Osteoblast (primary cell): ENCODE measurements at places on chromosomes 2 and 18. TPM values are rescaled to one million over a fixed set of nuclear protein-coding genes. Genes with fewer than 3 reads are reported as not detected.

GRCh38 chr18:61643884-61644647, 248.7 kb downstream of the RNF152 start:
- H3K4me3 ChIP-seq = no peak overlapping the region
- no peak for DNase-seq
- H3K36me3 ChIP-seq = no peaks in the 10 kb centered on the region

- DNase-seq = peak; percentile 18
- H3K4me1 ChIP-seq = no peaks in the 10 kb centered on the region
- no peak overlapping the region for H3K27ac ChIP-seq
- peaks cover 42% of the 10 kb centered on the region for H3K27me3 ChIP-seq
- no peak overlapping the region for H3K4me3 ChIP-seq
These were observed 132.9 kb upstream of the MSH6 start for GRCh38 chr2:47650001-47650535.

GRCh38 chr2:166384774-166385173, 9.0 kb upstream of the SCN9A start:
- no peaks in the 10 kb centered on the region for H3K4me1 ChIP-seq
- H3K27me3 ChIP-seq = peaks cover 4% of the 10 kb centered on the region
- H3K4me3 ChIP-seq = no peak overlapping the region
- H3K27ac ChIP-seq = no peak overlapping the region
- no peak for DNase-seq
- no peaks in the 10 kb centered on the region for H3K36me3 ChIP-seq

The C1QL2 gene
- not detected in 2 replicates for total RNA-seq

The HOXD10 gene
- total RNA-seq = not detected in 2 replicates

The PGAP1 gene
- 7.2 and 9.1 TPM in 2 replicates for total RNA-seq

The NT5C1B gene
- not detected in 2 replicates for total RNA-seq

The RAMP1 gene
- 1.8 and 4.4 TPM in 2 replicates for total RNA-seq
